ENCODE measurements at places on chromosomes 1 and 21.

- peak; percentile 81 for DNase-seq
These were observed 529 bp upstream of the PRMT2 start for GRCh38 chr21:46634966-46635323.

DNA sequence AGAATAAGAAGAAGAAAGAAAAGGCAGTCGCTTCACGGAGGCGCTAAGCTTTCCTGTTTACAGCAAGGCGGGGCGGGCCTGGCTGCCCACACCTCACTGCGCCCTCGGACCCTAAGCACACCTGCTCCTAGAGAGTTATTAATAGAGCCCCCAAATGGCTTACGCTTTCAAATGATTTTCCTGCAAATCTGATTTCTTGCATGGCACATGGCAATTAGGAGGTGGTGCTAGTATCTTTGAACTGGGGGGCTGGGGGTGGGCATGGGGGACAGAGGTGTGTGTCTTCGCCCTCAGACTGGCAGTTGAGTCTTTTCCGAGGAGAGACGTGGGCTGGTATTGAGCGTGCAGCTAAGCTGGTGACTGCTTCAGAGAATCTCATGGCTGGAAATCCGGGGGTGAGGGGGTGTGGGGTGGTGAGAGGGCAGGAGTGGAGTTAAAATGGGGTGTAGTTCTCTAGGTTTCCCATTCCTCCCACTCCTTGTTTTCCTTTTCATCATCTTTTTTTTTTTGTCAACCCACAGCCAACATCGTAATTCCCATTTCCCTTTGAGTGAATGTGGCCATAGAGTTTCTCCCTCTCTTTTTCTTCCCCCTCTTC, 1.3 kb downstream of the S1PR1 start:
- no peak for DNase-seq

DNA sequence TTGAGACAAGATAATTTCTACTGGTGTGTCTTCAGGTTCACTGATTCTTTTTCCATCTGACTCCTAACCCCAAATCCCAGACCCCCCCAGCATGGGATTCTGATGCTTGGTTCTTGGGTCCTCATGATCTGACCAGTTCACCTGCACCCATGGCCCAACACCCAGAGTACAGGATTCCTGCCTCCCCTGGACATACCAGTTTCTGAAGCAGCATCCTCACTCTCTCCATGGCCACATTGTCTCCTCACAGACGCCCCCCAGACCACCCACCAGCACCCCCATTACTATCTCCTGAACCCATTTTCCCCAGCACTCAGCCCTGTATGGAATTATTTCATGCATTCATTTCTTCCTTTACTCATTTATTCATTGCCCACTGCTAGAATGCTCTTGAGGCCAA, 864 bp upstream of the KRTAP12-3 start:
- no peak for DNase-seq

DNA sequence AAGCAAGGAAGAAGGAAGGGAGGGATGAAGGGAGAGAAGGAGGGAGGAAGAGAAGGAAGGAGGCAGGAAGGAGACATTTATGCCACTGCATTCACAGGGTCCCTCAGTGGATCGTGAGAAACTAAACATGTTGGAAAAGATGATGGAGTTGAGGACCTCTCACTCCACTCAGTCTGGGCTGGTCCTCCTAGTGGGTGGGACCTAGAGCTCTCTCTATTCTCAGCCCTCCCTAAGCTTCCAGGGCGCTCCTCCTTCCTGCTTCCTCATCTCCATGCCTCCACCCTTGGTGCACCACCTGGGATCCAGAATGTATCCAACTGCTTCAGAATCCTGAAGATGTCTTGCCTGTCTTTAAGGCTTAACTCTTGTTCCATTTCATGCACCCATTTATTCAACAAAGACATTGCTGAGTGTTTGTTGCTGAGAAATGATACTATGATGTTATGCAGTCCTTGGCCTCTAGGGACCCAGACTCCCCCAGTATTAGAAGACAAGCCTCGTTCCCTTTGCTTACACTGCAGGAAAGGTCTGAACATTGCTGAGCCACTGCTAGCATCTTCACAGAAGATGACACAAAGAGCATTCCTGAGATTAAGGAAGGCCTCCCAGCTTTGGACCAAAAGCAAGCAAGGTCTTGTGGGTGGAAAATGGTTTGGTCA, 88.5 kb downstream of the BEND5 start:
- DNase-seq = peak; percentile 19

GRCh38 chr1:215601276-215601675, 34.2 kb downstream of the KCTD3 start:
- no peak for DNase-seq

GRCh38 chr1:175479521-175480342, 263.7 kb downstream of the TNR start:
- no peak for DNase-seq

- peak; percentile 48 for DNase-seq
These were observed 92.9 kb downstream of the LAMC2 start for GRCh38 chr1:183278739-183279591.

Data from DMS153 (cell line).